ENCODE measurements at places on chromosomes 12 and 14.

DNA sequence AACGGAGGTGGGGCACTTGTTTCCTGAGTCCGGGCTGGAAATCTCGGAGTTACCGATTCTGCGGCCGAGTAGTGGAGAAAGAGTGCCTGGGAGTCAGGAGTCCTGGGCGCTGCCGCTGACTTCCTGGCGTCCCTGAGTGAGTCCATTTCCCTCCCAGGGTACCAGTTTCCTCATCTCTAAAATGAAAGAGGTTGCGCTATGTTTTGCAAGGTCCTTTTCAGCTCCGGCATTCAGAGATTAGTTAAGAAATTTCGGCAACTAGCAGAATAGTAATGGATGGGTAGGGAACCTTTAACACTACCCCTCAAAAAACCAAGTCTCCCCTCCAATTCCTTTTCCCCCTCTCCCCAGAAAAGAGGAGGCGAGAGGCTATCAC, 724 bp downstream of the BLOC1S1 start:
- no peak for DNase-seq

DNA sequence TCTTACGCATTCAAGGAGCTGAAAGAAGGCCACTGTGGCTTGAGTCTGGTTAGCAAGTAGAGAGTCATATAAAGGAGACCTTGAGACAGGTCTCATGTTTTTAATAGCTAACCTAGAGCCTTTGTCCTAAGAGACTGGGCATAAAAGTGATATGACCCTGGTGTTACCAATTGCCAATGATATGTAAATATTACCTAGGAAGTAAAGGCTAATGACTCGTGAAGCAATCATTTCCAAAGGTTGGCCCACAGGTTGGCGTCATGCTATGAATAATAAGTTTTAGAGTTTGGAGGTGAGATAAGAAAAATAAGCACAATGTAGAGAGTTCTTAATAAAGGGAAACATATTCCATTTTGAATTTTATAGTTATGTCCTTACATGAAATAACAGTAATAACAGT, 116.6 kb upstream of the PLEKHA5 start:
- DNase-seq, result no peak

- no peak for DNase-seq
Measured at GRCh38 chr12:27180906-27181505, 63.1 kb upstream of the STK38L start.

DNA sequence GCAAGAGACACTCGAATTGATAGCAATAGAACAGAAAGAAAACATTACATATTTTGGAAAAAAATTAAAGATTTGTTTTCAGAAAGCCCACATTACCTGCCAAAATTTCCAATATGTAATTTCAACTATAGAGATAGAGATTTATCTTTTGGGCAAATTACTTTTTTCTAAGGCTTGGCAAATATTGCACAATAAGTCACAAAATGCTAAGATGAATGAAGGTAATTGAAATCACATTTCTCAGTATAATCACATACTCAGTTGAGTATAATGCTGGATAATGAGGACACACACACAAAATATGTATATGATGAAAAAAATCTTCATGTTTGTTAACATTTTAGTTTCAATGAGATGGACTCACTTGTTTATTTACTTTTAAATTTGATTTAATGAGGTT, 189.2 kb upstream of the STXBP6 start:
- no peak for DNase-seq

DNA sequence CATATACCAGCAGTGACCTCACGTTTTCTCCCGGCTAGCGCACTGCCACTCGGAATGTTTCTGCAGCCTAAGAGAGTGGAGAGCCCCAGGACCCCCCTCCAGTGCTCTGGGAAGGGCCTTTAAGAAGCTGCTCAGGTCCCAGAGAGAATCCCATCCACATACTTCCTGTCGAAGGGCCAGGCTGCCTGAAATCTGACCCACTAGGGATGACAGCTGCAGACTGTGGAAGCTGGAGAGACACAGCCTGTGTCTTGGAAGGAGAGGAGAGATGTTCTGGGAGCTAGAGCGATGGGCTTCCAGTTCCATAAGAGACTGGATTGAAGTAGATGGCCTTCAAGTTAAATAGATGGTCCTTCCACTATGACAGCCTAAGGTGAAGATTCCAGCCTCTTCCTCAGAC, 54.4 kb downstream of the IQSEC3 start:
- DNase-seq, result no peak

- DNase-seq, result no peak
Measured at GRCh38 chr12:4762773-4763172, 42.6 kb downstream of the GALNT8 start.

DNA sequence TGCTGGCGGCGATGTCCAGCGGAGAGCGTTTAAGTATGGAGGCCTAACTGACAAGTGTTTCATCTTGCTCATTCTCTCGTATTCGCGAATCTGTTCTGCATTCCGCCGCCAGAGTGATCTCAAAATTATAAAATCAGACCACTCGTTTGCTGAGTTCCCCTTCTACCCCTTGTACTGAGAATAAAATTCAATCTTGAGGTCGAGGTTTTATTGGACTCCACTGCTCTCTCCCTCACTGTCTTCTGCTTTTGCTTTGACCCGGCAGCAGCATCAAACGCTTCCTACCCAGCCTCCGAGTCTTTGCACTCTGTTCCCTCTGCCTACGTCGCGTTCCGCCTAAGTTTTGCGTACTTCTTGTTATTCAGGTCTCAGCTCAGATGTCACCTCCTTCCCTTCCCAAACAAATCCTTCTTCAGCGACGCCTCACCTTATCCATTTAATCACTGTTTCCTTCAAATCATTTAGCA, 462 bp downstream of the KNTC1 start:
- peak; percentile 41 for DNase-seq

- DNase-seq, result peak; percentile 57
Measured at GRCh38 chr14:102500158-102500662, 9.4 kb downstream of the ANKRD9 start.

DNA sequence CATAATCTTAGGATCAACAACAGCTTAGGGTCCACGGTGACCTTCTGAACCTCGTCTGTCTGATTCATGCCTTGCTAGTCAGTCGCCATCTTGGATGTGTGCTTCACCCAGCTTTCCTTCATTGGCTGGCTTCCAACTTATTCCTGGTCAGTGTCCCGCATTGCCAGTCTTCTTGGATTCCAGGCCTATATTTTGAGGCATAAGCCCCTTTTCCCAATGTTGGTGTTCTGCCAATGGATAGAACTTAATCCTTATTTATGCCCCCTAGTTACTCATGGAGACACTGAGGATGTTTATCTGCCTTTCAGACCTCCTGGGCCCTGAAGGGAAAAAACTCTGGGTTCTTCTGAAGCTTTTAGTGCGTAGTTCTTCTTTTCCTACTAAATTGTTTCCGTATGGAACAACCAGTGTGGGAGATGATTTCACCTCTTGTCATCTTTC, 5.8 kb downstream of the JDP2 start:
- no peak for DNase-seq

DNA sequence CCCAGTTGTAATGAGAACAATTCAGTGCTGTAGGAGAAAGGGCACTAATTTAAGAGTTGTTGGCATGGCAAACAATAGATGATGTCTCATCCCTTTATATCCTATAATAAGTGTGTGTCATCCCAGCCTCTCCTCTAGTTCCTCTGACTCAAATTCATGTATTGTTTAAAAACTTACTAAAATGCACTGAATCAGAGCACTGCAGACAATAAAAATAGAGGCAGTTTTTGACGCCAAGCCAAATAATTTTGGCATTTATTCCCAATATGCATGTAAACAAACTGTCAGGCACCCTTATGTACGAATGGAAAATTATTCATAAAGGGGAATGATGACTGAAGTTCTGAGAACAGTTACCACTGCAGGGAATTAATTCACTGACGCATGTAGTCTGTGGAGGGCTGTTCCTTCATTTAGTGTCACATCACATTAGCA, 57.9 kb upstream of the TMX1 start:
- peak; percentile 37 for DNase-seq

DNA sequence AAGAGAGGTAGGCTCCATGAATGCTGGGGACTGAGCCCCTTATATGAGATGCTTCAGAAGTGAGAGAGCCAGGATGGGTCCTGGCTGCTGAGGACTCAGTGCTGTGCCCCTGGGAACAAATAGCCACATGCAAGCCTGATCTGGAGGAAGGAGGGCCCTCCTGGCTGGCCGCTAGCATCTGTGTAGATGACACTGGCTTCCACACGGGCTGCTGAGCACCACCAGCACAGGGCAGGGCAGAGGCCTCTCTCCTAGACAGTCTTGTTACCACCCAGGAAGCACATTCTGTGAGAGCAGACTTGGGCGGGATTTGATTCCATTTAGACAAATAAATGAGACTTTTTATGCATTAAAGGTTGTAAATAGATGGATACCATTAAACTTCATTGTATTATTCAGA, 48.0 kb downstream of the ZNF664 start:
- no peak for DNase-seq

GRCh38 chr12:108090932-108091678, 38.0 kb upstream of the WSCD2 start:
- DNase-seq, result no peak

DNA sequence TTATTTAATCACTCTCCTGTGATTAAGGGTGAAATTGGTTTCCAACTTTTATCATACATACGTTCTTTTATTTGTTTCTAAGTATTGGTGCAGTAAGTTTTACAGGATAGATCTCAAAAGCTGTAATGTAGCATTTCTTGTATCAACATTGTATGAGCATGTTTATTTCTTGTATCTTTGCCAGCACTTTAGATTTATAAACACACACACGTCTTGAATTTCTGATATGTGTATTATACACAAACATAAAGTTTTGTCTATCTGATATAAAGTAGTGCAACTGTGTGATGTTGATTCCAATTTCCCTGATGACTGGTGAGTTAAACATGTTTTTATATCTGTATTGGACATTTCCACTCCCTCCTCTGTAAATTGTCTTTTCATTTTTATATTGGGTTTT, 134.7 kb downstream of the NOVA1 start:
- DNase-seq, result no peak

- no peak for DNase-seq
Measured at GRCh38 chr14:98904677-98905076, 367.3 kb downstream of the BCL11B start.

DNA sequence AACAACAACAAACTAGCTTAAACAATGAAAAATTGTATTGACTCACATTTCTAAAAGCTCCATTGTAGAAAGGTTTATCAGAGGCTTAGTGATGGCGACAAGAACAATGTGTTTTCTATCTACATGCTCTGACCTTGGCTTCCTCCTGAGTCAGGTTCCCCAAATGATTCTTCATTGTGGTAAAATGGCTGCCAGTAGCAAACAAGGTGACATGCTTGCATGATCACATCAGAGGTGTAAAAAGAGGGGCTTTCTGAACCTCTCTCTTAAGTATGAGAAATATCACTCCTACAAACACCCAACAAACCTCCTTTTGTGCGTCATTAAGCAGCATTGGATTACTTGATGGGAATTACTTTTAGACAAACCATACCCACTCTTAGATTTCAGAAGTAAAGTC, 252.4 kb upstream of the SYT1 start:
- no peak for DNase-seq

DNA sequence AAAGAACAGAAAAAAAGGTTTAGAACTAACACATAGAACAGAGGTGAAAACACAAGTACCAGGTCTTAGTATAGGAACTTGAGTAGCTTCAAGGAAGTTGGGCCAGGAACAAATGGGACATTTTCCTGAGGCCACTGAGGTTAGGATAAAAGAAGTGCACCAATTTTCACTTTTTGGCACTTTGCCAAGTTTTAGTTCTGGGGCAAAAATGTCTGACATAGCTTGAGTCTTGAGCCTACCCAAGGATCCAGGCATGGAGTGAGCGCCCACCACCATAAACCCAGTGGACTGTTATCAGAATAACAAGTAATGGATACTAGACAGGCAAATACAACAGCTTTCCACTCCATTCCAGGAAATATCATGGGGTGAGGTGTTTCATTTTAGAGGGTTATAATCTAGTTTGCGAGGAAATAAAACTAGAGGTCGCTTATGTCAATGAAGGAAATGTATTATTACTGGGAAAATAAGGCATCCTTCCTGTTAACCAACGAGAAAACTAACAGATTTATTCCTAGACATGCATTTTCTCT, 199.7 kb upstream of the HMGA2 start:
- DNase-seq, result no peak

DNA sequence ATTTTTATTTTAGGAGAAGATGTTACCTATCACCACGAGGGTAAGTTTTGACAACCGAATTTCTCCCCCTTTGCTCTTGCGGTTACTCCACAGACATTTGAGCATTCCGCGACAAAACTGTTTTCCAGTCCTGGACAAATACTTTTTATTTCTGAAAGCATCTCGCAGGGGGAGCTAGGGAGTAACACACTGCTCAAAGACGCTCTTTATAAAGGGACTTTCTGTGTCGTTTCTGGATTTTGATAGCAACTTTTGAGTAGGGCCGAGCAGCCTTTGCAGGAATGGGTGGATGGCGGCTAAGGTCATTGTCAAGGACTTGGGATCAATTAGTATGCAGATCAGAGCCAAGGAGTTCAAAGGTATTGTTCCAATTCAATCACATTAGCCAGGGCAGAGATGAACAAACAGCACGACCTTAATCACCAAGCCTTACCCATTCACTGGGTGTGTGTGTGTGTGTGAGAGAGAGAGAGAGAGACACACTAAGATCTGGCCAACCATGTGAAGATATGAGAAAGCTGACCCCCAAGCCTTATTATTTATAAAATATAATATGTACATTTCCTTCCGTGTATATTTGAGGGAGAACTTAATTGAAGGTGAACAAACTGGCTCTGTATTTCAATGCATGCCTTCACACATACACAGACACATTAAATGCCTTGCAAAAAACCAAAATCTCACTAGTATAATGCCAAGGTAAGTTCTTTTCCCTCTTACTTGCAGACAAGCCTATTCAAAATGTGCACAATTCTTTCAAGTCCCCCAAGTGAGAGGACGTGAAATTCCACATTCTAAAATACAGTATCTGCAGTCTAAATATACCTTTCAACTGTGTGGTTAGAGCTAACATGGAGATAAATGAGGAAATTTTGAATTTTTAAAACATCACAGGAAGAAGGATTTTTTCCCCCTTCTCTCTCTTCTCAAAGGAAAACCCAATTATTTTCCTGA, 613.8 kb downstream of the VRK1 start:
- peak; percentile 60 for DNase-seq

DNA sequence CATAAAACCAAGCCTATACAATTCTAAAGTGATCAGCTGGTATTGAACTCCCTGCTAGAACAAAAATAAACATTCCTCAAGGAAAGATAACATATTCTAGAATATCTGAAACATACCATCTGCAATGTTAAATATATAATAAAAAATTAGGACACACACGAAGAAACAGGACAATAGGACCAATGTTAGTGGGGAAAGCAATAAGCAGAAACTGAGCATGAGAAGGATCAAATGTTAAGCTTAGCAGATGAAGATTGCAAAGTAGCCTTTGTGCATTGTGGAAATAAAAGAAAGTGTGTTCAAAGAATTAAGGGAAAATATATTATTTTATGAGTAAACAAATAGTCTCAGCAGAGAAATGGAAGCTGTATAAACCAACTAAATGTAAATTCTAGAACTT, 180.8 kb downstream of the EPS8 start:
- DNase-seq, result no peak
